ENCODE measurements at places on chromosomes 12 and 14. TPM values are rescaled to one million over a fixed set of nuclear protein-coding genes. Genes with fewer than 3 reads are reported as not detected.

DNA sequence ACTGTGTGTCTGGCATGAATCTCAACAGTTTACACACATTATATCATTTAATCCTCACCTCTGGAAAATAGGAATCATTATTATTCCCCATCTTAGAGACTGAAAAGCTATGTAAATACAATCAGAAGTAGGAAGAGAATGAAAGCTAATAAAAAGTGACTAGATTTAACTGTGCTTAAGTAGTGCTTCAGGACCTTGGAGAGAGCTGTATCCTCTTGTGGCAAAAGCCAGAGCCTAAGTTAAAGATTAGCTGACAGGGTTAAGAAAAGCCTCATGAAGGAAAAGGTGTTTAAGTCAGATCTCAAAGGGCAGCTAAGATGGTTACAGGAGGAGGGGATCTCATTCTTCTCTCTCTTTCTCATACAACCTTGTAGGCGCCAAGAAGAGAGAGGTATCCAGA, 65.3 kb upstream of the TMEM233 start:
- DNase-seq: no peak

GRCh38 chr12:27653661-27654060, 42.6 kb upstream of the REP15 start:
- DNase-seq: no peak

GRCh38 chr14:105419195-105420091, at the start of gene MTA1:
MTA1 (plus strand) TSS chr14:105419827; CDS start chr14:105420036, 209 bp downstream.
- DNase-seq: peak; percentile 56

- DNase-seq: no peak
Measured at GRCh38 chr12:124616394-124617221, 49.2 kb upstream of the NCOR2 start.

- DNase-seq: no peak
Measured at GRCh38 chr12:107518868-107519267, 166.7 kb upstream of the PWP1 start.

DNA sequence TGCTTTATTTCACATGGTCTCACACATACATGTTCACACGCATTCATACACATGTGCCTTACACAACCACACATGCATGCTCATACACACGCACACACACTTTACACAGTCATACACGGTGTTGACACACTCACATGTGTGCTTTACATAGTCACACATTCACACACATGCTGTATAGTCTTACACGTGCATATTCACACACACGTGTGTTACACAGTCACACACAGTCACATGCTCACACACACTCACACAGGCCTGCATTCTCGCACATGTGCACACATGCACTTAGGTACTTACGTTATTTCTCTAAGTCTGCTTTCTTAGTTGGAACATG, 18.0 kb upstream of the PLEKHG3 start:
- no peak for DNase-seq

Gene SLC25A47
- total RNA-seq: not detected

Gene CLEC4C
- not detected for total RNA-seq

Gene LUM
- not detected for total RNA-seq

- DNase-seq: no peak
Measured at GRCh38 chr12:59164991-59165718, 244.9 kb upstream of the LRIG3 start.

Gene FOXG1
- not detected for total RNA-seq

- no peak for DNase-seq
Measured at GRCh38 chr12:9404469-9405260, 196.5 kb upstream of the PZP start.

- no peak for DNase-seq
Measured at GRCh38 chr12:6226679-6227051, 26.5 kb downstream of the CD9 start.

GRCh38 chr14:99389174-99389826, 91.4 kb downstream of the SETD3 start:
- DNase-seq: peak; percentile 23

DNA sequence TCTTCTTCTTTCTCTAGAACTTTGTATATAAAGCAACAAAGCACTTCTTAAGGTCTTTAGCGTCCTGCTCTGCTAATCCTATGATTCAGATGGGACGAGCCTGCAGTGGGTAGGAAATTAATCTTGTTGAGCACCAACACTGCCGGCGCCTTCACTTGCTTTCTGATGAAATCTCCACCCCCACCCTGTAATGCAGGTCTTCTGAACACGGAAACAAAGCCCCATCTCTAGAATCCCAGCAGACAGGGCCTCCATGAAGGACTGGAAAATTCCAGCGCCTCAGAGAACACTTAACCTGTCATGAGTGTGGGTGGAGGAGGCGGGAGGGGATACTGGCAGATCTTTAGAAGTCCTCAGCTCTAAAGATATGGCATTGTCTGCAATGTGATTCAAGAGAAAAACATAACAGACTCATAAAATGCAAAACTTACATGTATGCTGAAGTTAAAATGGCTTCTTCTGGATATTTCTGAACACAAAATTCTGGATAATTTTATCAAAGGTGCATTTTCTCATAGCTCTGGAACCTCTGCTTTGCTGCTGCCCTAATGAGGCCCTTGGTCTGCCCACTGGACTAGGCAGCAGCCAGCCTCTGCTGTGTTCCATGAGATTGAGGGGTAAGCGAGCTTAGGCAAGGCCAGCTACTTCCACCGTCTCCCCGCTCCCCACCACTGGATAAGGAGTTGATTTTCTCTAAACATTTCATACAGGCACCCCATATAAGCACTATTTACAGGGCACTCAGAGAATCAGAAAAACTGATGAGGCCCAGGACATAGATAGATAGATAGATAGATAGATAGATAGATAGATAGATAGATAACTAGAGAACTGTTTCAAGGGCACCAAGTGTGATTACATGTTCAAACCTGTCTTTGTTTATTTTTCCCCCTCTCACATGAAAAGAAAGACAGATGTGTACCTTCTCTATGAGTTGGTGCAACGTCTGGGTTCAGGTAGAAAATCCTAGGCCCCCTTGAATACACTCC, 43.1 kb downstream of the ZFP36L1 start:
- no peak for DNase-seq

DNA sequence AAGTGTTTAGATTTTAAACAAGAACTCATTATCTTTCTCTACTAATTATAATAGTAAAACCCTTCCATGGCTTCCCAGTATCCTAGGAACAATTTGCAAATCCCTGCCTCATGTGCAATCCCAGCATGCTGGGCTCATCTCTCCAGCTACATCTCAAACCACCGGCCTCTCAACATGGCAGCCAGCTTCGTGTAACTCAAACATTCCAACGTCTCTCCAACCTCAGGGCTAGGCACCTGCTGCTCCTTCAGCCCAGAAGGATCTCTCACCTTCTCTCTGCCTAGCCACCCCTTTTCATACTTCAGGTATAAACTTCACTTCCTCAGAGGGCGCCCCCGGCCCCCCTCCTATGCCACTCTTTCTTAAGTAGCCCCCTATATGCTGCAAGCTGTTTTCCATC, 7.2 kb downstream of the SART3 start:
- no peak for DNase-seq

DNA sequence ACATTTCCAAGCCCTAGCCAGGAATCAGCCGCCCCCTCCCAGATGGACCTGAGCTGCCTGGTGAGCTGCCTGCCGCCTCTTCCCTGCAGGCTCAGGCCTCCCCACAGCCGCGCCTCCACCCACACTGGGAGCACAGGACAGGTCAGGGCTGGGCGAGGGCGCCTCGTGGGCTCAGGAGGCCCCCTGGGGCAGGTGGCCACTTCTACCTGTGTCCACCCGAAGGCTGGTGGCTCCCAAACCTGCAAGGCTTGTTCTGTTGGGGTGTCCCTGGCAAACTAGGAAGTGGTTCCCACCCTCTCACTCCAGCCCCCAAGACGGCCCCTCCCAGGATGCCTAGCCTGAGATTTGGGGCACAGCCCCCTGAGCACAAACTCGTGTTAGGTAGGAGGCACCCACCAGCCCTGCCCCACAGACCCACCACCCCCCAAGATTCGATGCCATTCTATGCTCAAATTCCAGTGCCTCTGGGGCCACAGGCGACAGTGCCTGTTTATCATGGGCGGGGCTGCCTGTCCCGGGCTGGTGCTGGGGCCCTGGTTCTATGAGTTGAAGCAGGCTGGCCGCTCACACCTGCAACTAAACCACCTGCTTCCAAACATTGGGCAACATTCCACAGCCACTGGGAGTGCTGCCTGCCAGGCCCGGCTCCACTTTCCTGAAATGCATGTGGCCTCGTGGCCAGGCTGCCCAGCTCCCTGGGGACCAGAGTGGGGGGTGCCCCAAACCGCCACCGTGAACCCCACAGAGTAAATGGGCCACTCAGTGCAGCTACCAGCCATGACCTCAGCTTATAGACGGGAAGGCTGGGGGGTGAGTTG, 6.8 kb downstream of the MMP17 start:
- no peak for DNase-seq

DNA sequence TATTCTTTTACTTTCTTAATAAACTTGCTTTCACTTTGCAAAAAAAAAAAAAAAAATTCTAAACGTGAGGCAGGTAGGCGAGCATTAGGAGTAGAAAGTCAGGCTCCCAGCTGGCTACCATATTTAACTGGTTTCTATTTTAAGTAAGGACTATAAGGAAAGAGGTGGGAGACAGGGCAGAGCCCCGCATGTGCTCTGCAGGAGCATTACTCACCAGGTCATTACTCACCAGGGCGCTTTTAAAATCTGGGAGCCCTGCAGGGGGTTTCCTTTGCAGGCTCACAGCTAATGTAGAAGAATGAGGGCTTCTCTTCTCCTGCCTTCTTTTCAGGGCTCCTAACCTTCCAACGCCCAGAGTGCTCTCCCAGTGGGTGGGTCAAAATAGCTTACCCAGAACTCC, 14.0 kb upstream of the DPF3 start:
- DNase-seq: no peak

Gene KRT75
- not detected for total RNA-seq

Gene TMEM30B
- 0.48 TPM for total RNA-seq

- no peak for DNase-seq
Measured at GRCh38 chr14:21874946-21875345, 201.3 kb upstream of the OR4E1 start.
